Activated CD4-positive, alpha-beta memory T cell treated with anti-CD3 and anti-CD28 coated beads for 36 hours (primary cell): ENCODE measurements at places on chromosomes 2 and 18. TPM values are rescaled to one million over a fixed set of nuclear protein-coding genes. Genes with fewer than 3 reads are reported as not detected.

- DNase-seq = no peak
Measured at GRCh38 chr2:105893011-105893995, 148.6 kb downstream of the NCK2 start.

GRCh38 chr2:156541706-156542105, 105.5 kb downstream of the GPD2 start:
- DNase-seq = no peak

DNA sequence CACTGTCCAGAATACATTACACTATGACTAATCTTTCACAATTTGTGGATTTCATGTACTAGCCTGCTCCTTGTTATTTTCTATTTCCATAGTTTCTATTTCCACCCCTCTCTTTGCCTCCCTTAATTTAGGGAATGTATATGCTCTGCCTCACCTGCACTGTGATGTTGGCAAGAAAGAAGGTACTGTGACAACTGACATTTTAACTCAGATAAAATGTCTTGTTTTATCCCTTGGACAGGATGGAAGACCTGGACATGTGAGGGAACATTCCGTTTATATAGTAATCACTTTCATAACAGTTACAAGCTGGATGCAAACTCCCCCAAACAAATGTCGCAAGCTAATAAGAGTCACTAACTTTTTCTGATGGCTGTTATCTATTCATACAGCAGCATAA, 21.5 kb upstream of the DSG3 start:
- DNase-seq = no peak

GRCh38 chr2:217952409-217952808, 50.4 kb downstream of the TNS1 start:
- DNase-seq = no peak

DNA sequence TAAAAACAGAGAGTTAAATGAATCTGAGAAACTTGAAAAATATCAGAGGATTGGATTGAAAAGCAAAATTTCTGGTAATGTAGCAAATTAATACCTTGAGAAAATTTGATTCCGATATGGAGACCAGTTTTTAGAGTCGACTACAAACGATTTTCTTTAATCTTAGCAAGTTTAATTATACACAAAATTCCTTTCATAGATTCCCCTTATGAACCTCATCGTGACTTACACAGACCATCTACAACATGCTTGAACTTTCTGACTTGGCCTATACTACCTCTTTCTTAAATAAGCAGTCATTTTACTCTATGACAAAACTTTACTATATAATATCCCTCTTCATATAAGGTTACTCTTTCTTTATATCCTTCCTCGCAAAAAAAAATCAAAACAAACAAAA, 769.6 kb upstream of the CRIM1 start:
- DNase-seq = no peak

- DNase-seq = no peak
Measured at GRCh38 chr2:204982303-204982702, 437.0 kb downstream of the PARD3B start.

DNA sequence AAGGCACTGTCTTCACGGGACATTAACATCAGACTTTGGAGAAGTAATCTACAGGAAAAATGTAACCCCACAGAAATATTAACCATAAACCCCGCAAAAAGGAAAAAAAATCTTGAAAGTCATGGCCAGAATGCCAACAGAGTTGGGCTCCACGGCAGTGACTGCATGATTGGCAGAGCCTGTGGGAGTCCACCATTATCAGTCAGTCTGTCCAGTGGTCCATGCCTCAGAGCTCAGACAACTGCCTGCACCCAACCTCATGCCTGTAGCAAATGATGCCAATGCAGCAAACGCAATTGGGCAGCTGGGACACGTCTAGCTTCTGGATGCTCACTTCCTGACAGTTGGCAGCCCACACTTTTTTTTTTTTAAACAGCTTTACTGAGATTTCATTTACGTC, 5.1 kb upstream of the PPIG start:
- no peak for DNase-seq

DNA sequence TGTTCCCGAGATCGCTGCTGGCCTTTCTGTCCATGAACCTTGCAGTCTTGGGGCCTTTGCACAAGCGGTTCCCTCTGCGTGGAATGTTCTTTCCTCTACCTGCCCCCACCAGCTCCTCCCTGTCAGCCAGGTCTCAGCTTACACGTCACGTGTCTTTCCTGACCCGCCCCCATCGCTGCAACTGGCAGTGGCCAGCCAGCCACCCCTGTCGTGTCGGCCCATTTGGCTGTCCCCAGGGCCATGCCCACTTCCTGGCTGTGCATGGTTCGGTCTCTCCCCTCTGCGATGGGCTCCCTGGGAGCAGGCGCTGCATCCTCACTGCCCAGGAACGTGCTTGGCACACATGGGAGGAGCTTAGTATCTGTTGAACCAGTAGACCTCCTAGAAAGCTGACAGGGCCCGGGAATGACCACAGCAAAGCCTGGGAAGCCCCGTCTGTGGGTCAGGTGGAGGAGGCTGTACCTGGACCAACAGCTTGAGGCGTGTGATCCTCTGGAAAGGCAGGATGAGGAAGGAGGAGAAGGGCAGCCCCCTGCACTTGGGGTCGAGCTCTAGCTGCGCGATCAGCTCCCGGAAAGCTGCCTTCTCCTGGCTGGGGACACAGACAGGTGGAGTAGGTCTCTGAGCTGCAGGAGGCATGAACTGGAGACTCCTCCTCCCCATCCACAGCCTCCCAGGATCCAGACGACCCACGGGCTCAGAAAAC, 21.0 kb downstream of the SNORC start:
- DNase-seq = no peak

DNA sequence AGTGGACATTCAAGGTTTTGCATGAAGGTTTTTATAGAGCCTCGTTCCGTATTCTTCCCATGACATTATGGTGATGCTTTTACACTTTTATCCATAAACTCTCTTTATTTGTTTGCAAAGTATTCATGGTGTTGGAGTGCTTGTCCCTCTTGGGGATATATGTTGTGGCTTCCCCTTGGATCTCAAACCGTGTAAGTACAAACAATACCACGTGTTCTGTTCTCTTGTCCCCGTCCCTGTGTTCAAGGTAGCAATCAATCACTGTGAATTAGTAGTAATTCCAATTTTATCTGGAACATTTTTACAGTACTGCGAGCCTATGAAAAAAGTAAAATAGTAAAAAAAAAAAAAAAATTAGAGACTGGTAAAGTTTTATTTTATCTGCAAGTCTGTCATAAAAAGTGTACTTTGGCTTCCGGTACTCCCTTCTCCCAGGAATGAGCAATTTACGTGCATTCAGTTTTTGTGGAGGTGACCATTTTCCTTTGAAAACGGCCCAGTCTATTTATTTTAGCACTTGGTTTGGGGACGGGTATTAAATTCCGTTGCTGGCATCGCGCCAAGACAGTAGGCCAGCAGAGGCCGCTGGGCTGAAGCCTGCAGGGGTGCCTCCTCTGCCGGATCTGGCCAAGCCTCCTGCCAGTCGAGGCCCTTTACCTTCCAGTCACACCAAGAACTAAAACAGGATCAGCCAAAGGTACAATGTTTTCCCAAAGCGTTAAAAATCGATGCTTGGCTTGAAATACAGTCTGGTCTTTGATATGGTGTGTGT, 175.7 kb downstream of the SOCS6 start:
- peak; percentile 47 for DNase-seq

- DNase-seq = no peak
Measured at GRCh38 chr18:42822711-42823110, 292.8 kb downstream of the RIT2 start.

DNA sequence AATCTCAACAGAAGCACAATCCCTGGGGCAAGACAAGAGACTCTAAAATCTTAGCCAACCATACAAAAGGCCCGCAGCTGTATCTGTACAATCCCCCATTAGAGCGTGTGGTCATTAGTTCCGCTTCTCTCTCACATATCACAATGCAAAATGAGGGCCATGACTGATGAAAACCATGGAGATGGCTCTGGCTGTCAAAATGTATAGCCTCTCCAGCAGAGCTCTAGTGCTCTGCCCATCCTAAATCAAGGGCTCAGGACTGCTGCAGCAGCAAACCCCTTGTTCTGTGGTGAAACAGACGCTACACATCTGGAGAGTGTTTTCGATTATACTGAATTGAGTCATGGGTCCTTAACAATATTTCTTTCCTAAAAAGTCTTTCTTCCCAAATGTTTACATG, 221.0 kb downstream of the PID1 start:
- no peak for DNase-seq

- no peak for DNase-seq
Measured at GRCh38 chr2:19649785-19650380, 251.9 kb downstream of the TTC32 start.

DNA sequence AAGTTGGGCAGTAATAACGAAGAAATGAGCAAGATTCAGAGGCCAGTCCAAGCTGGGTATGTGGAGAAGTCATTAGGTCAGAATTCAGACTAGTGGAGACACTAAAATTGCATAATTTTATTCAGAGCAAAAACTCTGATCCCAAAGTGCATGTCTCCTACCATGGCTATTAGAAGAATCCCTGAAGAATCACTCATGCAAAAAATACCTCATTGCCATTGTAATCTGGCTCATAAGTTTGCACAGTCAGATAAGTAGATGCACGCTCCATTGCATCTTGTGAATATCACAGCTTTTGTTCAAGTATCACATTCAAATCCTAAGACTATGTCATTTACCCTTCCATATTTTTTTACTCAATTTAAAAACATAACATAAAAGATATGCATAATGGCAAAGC, 692.2 kb upstream of the KLHL29 start:
- no peak for DNase-seq

- DNase-seq = no peak
Measured at GRCh38 chr18:62730941-62731340, 15.6 kb downstream of the PHLPP1 start.

DNA sequence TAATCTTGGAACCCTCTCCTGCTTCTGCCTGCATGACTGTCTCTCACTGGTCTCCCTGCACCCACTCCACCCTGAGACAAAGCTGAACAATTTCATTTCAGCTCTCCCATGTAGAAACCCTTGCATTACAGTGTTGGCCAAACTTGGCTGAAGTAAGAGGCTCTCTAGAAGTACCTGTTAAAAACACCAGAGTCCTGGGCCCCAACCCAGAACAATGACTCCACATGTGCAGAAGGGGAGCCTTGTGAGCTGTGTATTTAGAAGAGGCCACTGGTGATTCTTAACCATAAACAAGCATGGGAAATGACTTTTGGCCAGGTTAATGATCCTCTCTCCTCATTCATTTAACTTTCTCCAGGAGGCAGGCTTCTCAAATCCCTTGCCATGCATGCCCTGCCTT, 254.8 kb downstream of the SETBP1 start:
- DNase-seq = no peak

GRCh38 chr2:200129721-200130462, 174.5 kb downstream of the MAIP1 start:
- no peak for DNase-seq

DNA sequence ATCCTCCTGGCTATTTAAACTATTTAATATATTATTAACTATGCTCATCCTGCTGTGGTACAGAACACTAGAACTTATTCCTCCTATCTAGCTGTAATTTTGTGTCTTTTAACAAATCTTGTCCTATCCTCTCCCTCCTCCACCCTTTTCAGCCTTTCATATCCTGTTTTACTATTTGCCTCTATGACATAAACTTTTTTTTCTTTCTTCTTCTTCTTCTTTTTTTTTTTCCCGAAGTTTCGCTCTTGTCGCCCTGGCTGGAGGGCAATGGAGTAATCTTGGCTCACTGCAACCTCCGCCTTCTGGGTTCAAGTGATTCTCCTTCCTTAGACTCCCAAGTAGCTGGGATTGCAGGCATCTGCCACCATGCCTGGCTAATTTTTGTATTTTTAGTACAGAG, 201.5 kb downstream of the LPIN1 start:
- no peak for DNase-seq

GRCh38 chr2:84317135-84317534, 141.9 kb downstream of the SUCLG1 start:
- no peak for DNase-seq

- DNase-seq = no peak
Measured at GRCh38 chr2:37449761-37450296, 105.4 kb downstream of the QPCT start.

- DNase-seq = peak; percentile 60
Measured at GRCh38 chr2:27212626-27213471, 781 bp upstream of the SLC5A6 start.

- no peak for DNase-seq
Measured at GRCh38 chr2:147614471-147614870, 230.4 kb upstream of the ACVR2A start.

The ARHGAP28 gene
- total RNA-seq = not detected

The CNTNAP5 gene
- not detected for total RNA-seq

The ADRA2B gene
- 0.21 TPM for total RNA-seq

The INHBB gene
- total RNA-seq = not detected

The CRACDL gene
- 0.12 TPM for total RNA-seq

The TMEFF2 gene
- not detected for total RNA-seq

The GRP gene
- total RNA-seq = not detected

The CD28 gene
- 285 TPM for total RNA-seq

The C1QL2 gene
- total RNA-seq = not detected

The CHRND gene
- not detected for total RNA-seq
